Femur (tissue), 1 donor: ENCODE measurements at places on chromosomes 2 and 18.

DNA sequence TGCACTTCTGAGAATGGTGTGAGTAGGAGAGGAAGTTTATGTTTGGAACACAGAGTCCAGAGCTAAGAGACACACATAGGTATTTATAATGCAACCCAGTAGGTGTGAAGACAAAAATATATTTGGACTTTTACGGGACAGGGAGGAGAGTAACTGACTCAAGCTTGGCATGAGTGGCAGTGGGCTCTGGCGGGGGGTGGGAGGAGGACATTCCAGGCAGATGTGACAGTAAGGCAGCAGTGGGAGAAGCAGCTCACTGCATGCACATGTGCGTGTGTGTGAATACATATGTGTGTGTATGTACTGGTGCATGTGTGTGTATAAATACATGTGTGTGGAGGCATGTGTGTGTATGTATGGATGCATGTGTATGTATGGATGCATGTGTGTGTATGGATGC lies 51.4 kb downstream of the DCDC2C start:
- DNase-seq = no peak

DNA sequence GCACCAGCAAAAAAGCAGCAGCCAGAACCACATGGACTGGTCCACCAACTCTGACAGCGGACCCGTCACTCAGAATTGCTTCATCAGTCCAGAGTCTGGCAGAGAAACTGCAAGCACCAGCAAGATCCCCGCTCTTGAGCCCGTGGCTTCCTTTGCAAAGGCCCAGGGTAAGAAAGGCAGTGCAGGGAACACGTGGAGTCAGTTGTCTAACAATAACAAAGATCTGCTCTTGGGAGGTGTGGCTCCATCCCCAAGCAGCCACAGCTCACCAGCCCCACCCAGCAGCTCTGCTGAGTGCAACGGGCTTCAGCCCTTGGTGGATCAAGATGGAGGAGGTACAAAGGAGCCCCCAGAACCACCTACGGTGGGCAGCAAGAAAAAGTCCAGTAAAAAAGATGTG lies 269.3 kb downstream of the SETBP1 start:
- DNase-seq = no peak

DNA sequence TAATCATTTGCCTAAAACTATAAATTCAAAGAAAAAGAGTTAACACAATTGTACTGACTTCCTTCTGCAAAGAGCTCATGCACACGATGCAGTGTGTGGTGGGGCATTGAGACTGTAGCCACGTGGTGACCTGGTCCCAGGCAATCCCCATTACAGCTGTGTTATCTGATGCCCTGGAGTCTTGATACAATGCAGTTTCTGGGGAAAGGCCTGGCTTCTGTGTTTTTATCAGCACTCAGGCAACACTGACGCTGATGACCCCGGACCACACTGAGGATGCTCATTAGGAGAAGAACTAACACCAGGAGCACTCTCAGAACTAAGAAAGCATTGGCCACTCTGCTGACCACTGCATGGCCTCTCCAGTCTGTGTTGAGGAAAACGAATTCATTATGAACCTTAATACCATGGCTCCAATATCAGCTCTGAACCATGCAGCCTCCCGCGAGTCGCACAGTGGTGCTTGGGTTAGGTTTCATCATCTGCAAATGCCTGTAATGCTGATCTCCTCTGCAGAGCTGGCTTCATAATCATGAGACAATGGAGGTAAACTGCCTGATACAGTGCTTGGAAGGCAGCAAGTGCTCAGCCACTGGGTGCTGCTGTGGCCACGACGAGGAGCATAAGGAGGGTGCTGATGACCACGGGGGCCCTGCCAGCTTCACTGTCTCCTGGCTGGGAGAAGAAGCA lies 218.5 kb downstream of the MYT1L start:
- no peak for DNase-seq

- DNase-seq = no peak
Observed at GRCh38 chr2:214489702-214490101, 78.8 kb downstream of the VWC2L start.

- DNase-seq = no peak
Observed at GRCh38 chr2:2717406-2717805, 386.3 kb upstream of the MYT1L start.

DNA sequence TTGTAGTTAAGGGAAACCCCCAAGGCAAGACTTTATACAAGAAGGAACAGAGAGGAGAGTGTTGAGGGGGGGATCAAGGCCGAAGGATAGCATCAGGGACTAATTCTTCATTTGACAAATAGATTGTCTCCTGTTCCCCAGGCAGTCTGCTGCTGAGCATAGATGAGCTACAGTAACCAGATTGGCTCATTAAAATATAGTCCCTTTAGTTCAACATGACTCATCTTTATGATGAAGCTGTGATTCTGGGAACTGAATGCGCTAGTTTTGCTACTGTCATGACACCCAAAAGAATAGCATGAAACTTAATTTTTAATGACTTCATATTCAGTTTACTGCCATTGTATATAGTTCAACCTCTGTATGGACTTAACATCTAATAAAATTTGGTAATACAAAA lies 35.5 kb downstream of the TMEFF2 start:
- no peak for DNase-seq

DNA sequence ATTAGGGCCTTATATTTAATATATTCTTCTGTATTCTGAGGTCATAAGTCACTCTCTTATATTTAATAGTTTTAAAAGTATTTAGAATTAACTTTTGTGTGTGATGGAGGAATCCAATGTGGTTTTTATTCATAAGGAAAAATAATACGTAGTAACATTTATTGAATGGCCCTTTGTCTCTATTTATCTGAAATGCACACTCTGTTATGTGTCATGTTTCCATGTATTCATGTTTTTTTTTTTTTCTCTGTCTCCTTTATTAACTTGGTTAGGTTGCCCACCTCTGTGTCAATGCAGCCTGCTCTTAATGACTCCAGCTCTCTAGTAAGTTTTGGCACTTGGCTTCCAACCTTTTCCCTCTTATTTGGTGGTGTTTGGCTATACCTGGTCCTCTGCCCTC lies 33.8 kb downstream of the RNF144A start:
- DNase-seq = no peak

- no peak for DNase-seq
Observed at GRCh38 chr2:31235504-31235902, 1.6 kb downstream of the EHD3 start.

- DNase-seq = no peak
Observed at GRCh38 chr2:120805011-120805410, 69.3 kb downstream of the GLI2 start.

DNA sequence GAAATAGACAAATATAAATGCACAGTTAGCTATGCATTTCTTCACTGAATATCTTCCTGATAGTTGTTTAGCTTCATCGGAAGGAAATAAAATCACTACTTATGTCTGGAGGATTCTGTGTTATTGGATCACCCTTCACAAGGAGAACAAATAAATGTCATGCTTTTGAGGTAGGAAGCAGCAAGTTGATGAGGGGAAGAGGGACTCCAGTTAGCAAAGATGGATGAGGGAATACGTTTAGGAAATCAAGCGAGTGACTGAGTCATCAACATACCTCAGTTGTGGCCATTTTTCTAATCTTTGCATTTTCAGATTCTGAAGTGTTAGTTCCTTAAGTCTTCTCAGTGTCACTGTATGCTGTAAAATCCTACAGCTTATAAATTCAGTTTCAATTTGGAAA lies 456.2 kb downstream of the EPHA4 start:
- DNase-seq = no peak

DNA sequence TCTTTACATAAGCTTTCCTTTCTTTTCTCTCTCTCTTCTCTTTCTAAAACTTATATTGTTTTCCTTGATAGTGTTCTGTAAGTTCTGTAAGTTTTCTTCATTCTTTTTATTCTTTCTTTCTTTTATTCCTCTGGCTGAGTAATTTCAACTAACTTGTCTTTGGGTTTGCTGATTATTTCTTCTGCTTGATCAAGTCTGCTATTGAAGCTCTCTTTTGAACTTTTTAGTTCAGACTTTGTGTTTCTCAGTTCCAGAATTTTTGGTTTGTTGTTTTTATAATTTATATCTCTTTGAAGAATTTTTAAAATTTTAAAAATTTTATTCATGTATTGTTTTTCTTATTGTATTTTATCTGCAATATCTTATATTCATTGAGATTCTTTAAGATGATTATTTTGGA lies 795.8 kb upstream of the SALL3 start:
- DNase-seq = no peak

DNA sequence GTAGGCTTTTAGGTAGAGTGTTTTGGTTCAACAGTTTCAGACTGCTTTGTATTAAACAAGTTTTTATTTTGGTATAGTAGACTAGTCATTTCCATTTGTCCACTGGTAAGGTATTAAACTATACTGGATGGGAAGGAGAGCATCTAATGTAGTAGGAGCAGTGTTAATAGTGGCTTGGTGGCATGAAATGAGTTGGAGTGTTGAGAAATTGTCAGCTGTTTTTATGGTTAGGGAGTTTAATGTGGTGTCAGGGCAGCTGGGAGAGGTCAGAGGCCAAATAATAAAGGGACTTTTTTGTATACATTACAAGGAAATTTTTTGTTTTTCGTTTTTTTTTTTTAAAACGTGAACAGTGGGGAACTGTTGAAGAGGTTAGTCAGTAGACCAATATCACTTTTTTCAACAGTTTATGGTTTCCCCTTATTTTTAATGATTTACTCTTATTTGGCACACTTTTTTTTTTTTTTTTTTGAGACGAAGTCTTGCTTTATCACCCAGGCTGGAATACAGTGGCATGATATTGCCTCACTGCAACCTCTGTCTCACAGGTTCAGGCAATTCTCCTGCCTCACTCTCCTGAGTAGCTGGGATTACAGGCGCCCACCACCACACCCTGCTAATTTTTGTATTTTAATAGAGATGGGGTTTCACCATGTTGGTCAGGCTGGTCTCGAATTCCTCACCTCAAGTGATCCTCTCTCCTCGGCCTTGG lies 21.2 kb downstream of the ACTR3 start:
- no peak for DNase-seq

DNA sequence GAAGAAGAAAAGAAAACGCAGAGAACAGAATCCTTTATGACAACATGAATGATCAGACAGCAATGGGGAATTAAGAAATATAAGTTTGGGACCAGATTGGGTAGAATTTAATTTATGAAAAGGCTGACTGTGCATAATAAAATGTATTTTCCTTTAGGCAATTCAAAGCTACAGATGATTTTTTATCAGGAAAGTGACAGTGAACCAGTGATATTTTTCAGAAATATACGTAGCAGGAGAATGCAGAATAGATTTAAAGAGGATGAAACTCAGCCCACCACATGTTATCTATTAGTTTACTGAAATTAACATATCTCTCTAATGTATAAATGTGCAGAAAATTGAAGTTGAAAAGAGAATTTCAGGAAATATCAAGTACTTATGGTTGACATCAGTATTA lies 110.0 kb downstream of the SCN2A start:
- no peak for DNase-seq
